ENCODE measurements at places on chromosomes 3 and 15. TPM values are rescaled to one million over a fixed set of nuclear protein-coding genes. Genes with fewer than 3 reads are reported as not detected.

The DAZL gene
- not detected for total RNA-seq

The PCSK6 gene
- 0.25 TPM for total RNA-seq

The EEFSEC gene
- total RNA-seq: 11.6 TPM

The SERINC4 gene
- total RNA-seq: 0.14 TPM

The RTP4 gene
- total RNA-seq: 0.81 TPM

The PDCD10 gene
- 55.7 TPM for total RNA-seq

The SLC22A14 gene
- total RNA-seq: not detected

The KBTBD12 gene
- not detected for total RNA-seq

The CFAP161 gene
- not detected for total RNA-seq

The AHSG gene
- total RNA-seq: not detected

The SLC24A5 gene
- total RNA-seq: not detected

The LYZL4 gene
- not detected for total RNA-seq

The DAPK2 gene
- not detected for total RNA-seq

The DNAH12 gene
- total RNA-seq: not detected

The BFSP2 gene
- total RNA-seq: not detected

The ITPKA gene
- total RNA-seq: 1.7 TPM

The ECT2 gene
- total RNA-seq: 59.4 TPM
